ENCODE measurements at places on chromosomes 16 and 17.
A peak's percentile ranks its signal among the peaks of the same experiment; 100 is the strongest.

GRCh38 chr16:47084198-47084597, 59.5 kb downstream of the NETO2 start:
- no peak for DNase-seq

GRCh38 chr17:12209632-12210191, 189.0 kb downstream of the MAP2K4 start:
- DNase-seq = no peak

DNA sequence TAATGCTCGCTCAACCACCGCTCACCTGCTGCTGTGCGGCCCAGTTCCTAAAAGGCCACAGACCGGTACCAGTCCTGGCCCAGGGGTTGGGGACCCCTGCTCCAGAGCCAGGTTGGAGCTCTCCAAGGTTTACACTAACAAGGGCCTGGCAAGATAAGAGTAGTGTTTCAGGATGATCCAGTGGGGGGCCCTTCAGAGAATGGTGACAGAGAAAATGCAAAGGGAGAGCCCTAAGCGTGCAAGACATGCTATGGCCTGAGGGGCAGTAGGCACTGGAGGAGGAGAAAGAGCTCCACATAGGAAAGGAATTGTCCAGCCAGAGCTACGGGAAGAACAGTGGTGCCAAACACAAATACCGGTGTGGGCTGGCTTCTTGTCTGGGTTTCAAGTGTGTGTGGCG, 233.4 kb downstream of the STX8 start:
- DNase-seq = no peak

- no peak for DNase-seq
Observed at GRCh38 chr16:84893849-84894599, 74.2 kb downstream of the CRISPLD2 start.

- DNase-seq = no peak
Observed at GRCh38 chr16:48590476-48590875, 19.5 kb downstream of the N4BP1 start.

- no peak for DNase-seq
Observed at GRCh38 chr16:53904533-53904932, 200.6 kb downstream of the FTO start.

GRCh38 chr17:65017207-65017774, 39.2 kb downstream of the GNA13 start:
- no peak for DNase-seq

DNA sequence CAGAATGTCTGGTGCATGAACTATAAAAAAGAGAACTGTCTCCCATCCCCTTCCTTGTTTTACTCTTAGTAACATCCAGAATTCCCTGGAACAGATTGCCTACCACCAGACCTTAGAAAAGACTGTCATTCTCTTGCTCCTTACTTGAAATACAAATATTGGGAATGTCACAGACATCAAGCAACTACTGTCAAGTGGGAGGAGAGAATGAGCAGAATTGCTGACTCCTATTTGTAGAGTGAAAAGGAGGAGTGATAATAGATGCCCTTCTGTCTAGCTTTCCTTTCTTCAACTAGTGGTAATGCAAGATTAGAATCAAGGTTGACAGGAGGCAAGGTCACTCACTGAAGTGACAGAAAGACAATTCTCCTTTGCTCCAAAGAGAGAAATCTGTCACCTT, 23.9 kb upstream of the NOL11 start:
- DNase-seq = no peak

GRCh38 chr16:82899731-82900450, 273.1 kb downstream of the CDH13 start:
- DNase-seq = no peak

DNA sequence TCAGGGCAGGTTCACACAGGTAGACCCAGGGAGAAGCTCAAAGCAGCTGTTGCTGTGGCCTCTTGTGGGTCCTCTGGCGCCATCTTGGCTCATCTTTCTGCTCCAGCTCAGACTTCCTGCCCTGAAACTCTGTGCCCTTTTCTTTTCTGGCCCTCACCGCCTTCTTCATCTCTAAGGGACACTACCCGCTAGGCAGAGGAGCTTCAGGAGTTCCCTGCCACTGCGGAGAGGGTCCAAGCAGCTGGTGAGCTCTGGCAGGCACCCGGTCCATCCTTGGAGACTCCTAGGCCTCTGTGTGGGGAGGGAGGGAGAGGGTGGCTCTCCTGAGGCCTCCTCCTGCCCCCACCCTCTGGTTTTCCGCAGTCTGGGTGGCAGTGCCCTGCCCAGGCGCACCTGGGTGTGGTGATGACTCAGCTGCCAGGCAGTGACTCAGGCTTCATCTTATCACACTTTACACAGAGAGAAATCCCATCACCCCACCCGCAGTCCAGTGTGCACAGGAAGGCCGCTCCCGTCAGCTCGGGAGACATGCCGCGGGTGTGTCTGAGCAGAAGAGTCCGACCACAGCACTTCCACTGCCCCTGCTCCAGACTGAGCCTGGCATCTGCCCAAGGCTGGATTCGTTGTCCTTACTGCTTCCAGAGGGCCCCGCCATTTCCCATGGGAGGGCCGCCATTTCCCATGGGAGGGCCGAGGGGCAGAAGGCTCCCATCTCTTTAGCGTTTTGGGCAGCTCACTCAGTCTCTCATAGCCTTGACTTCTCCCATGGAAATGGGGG, 7.3 kb downstream of the NT5C start:
- peak; percentile 34 for DNase-seq

- DNase-seq = peak; percentile 44
Observed at GRCh38 chr17:74431568-74432423, at the start of gene GPRC5C. GPRC5C (plus strand) TSS chr17:74432088; CDS start chr17:74439777, 7,689 bp downstream.

DNA sequence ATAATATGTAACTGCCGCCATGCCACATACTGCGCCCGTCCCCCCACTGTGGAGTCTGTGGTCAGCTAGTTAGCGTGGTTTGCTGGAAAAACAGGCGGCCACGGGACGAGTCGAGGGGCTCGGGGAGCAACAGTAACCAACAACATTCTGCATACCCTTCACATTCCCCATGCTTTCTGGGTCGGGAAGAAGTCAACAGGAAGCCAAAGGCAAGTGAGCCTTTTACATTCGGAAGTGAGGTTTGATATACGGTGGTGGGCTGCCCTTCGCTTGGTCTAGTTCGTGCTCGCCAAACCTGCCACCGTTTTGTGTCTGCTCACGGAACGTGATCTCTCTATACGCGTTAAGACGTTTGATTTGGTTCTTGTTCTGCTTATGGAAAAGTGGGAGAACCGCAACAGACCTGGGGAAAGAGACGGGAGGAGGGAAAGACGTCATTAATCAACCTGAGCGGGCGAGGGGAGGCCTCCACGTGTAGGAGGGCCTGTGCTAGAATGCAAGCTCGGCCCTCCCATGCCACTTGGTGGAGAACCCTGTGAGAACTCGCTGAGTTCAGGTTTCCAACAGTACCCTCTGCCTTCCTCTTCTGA, 28.9 kb upstream of the CFAP20 start:
- no peak for DNase-seq

- DNase-seq = no peak
Observed at GRCh38 chr17:46013502-46014165, 14.6 kb downstream of the STH start.

- no peak for DNase-seq
Observed at GRCh38 chr17:17498606-17499301, 2.6 kb upstream of the RASD1 start.

- DNase-seq = no peak
Observed at GRCh38 chr16:79765901-79766394, 165.4 kb upstream of the MAF start.

DNA sequence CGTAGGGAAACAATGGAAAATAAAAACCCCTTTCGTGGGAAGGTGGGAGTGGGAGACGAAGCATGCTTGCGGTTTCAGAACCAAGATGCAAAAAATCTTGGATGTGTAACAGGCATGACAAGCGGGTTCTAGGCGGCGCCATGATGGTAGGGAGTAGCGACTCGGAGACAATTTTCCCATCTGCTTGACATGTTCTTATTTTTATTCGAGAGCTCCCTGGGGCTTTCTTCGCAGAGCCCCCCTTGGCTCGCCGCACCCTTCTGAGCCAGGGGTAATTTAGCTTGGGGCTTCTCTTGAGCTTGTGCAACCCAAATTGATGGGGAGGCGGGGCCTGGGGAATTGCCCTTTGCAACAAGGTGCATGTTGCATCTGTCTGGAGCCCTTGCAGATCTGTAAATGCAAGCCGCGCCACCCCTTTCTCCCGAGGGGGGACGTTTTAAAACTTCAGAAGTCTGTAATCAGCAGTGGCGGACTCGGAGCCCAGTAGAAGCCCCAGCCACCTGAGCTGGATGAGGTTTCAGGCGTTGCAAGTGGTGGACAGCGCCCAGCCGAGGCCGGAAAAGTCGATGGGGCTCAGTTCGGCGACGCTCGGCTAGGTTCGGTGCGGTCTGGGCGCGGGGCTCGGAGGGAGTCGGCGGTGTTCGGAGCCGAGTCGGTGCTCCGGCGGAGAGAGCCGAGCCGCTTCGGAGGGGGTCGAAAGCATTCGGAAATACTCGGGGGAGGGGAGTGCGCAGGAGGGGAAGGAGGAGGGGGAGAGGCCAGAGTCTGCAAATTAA, 2.9 kb downstream of the GNAO1 start:
- peak; percentile 62 for DNase-seq

GRCh38 chr17:41959030-41959335, 7.6 kb upstream of the CNP start:
- no peak for DNase-seq

GRCh38 chr17:21495281-21495680, 119.1 kb downstream of the KCNJ12 start:
- no peak for DNase-seq

- no peak for DNase-seq
Observed at GRCh38 chr17:27585153-27585681, 45.8 kb upstream of the LGALS9 start.

GRCh38 chr16:8963010-8963820, 491 bp downstream of the USP7 start:
- peak; percentile 12 for DNase-seq

DNA sequence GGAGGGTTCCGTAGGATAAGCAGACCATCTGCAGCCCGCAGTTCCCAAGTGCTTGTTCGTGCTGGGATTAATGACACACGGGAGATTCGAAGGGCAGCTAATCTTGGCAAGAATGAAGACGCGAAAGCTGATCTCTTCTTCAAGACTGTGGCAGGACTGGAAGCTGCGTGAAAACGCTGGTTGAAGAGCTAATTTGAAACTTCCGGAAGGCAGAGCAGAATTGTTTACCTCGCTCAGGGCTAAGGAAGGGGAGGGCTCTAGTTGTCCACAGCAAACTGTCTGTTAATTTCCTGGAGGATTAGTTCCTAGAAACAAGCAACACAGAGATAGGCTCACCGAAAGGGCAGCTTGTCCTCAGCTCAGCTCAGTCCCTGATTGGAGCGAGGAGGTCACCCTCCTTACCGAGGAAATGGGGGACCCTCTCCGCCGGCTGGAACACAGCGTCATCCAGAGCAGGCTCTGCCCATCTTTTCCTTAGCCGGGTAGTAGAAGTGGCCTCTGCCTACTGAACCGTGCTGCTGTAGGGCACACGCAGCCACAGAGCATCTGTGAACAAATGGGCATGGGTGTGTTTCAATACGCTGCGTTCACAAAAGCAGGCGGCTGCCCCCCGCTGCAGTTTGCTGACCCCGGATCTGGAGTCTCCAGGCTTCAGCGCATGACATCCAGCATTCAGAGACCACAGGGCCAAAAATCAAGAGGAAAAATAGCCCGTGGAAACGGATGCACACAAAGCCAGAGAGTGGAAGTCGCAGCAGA, 16.7 kb upstream of the BAIAP2 start:
- DNase-seq = peak; percentile 50
